ENCODE measurements at places on chromosomes 3 and 15. TPM values are rescaled to one million over a fixed set of nuclear protein-coding genes. Genes with fewer than 3 reads are reported as not detected.

Gene CD200
- total RNA-seq = 0.49 TPM

Gene ALS2CL
- total RNA-seq = 1.2 TPM

Gene ABHD14A
- total RNA-seq = 29.1 TPM

Gene GOLGA6B
- not detected for total RNA-seq

Gene SLC22A13
- total RNA-seq = 0.29 TPM

Gene MGLL
- total RNA-seq = 42.0 TPM

Measured in RPMI7951 (cell line).